ENCODE measurements at places on chromosomes 4 and X. TPM values are rescaled to one million over a fixed set of nuclear protein-coding genes. Genes with fewer than 3 reads are reported as not detected.

DNA sequence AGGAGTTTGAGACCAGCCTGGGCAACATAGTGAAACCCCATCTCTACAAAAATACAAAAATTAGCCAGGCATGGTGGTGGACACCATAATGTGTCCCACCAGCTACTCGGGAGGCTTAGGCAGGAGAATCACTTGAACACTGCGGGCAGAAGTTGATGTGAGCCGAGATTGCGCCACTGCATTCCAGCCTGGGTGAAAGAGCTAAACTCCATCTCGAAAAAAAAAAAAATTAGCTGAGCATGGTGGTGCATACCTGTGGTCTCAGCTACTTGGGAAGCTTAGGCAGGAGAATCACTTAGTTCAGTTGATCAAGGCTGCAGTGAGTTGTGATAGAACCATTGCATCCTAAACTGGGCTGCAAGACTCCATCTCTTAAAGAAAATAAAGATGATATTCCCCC lies 91.2 kb downstream of the PLS3 start:
- no peak for DNase-seq

GRCh38 chr4:80484712-80485111 lies 149.2 kb downstream of the CFAP299 start:
- DNase-seq = no peak

DNA sequence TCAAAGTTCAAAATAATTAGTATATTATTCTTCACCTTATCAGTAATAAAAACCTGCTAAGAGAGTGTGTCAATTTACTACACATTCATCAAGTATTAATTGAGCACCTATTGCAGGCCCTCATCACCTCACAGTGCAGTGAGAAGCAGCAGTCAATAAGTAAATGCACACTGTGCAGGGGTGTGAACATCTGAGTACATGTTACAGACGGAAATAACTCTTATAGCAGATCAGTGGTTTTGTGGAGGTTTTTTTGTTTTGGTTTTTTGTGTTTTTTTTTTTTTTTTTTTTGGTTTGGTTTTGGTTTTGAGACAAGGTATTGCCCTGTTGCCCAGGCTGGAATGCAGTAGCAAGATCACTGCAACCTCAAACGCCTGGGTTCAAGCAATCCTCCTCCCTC lies 20.3 kb downstream of the KLF3 start:
- no peak for DNase-seq

- DNase-seq = no peak
Measured at GRCh38 chrX:10755439-10756334, 135.3 kb upstream of the MID1 start.

DNA sequence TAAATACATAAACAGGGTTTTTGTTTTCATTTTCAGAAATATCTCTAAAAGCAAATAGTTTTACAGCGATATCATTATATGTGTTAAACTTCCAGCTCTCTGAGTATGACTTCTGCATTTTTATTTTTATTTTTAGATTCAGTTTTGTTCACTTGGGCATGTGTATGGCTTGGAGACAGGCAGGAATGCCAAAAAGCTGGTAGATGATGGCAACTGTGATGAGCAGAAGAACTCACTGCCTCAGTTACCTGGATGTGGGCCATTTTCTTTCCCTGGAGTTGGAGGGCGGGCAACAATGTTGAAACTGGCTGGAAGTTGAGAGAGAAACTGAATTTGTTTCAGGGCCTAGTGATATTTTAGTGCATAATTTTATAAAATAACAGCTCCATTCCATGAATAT lies 266.4 kb downstream of the ARHGAP24 start:
- DNase-seq = no peak

DNA sequence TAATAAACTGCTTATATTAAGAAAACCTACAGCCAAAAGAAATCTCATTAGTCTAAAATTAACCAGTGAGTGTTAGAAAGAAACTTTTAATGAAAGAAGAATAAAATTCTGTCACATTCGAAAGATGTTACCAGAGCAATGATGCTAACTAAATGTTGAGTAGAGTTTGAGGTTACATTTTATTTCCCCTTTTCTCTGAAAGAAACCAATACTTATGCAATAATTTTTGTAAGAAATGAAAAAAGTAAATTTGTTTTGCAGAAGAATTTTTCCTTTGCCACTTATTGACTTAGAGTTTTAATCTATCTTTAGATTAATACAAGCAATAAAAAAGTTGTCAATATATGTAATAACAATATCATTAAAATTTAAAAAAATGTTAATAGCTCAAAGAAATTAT lies 574.0 kb upstream of the GALNTL6 start:
- DNase-seq = no peak

DNA sequence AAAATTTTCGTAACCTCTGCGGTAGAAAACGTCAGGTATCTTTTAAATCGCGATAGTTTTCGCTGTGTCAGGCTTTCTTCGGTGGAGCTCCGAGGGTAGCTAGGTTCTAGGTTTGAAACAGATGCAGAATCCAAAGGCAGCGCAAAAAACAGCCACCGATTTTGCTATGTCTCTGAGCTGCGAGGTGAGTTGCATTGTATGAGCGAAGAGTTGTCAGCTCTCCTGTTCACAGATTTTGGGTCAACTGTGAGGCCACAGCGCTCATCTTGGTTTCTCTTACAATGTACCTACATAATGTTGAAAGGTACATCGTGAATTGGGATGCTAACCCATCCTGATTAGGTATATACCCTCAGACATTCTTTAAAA lies 486 bp downstream of the CLCN3 start:
- DNase-seq = no peak

- no peak for DNase-seq
Measured at GRCh38 chrX:133561251-133561650, 146.0 kb upstream of the GPC4 start.

DNA sequence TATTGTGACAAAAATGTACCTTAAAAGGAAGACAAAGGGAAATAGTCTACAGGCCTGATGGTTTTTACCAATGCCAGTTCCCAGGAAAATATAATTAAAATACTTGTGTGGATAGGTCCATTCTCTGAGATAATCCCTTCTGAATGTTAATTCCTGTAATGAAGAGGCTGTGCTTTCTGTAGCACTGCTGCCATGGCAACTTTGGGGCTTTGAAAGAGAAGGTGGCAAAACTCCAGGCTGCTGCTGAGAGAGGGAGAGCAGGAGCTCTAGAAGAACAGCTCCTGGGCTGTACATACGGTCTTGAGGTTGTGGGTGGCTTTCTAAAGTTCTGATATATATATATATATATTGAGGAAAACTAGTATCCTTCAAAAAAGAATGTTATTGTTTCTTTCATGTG lies 125.4 kb downstream of the PDLIM5 start:
- no peak for DNase-seq

The RTL3 gene
- not detected for total RNA-seq

The STAG2 gene
- total RNA-seq = 71.4 TPM

The TXLNG gene
- total RNA-seq = 12.1 TPM

The SSX4 gene
- not detected for total RNA-seq

The RBM46 gene
- total RNA-seq = not detected

The PABPC1L2A gene
- total RNA-seq = not detected

All from upper lobe of right lung (tissue), 1 donor.